Upper lobe of right lung (tissue), 1 donor: ENCODE measurements at places on chromosomes 1 and 21. TPM values are rescaled to one million over a fixed set of nuclear protein-coding genes. Genes with fewer than 3 reads are reported as not detected.

DNA sequence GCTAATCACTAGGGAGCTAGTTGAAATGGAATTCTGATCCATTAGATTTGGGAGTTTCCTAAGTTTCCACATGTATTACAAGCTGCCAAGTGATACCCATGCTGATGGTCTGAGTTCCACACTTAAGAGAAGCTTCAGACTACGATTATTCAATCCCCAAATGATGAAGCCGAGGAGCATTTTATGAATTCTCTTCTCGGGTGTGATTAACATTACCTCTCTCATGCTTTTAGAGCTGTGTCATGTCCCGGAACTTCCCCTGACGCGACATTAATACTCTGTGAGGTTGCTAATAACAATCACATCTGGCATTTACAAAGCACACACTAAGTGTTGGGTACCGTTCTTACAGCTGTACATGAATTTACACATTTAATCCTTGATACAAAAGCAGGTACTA lies 63.0 kb downstream of the KCNJ15 start:
- DNase-seq, result no peak

GRCh38 chr1:32714277-32714676 lies 11.7 kb upstream of the SYNC start:
- DNase-seq, result no peak

DNA sequence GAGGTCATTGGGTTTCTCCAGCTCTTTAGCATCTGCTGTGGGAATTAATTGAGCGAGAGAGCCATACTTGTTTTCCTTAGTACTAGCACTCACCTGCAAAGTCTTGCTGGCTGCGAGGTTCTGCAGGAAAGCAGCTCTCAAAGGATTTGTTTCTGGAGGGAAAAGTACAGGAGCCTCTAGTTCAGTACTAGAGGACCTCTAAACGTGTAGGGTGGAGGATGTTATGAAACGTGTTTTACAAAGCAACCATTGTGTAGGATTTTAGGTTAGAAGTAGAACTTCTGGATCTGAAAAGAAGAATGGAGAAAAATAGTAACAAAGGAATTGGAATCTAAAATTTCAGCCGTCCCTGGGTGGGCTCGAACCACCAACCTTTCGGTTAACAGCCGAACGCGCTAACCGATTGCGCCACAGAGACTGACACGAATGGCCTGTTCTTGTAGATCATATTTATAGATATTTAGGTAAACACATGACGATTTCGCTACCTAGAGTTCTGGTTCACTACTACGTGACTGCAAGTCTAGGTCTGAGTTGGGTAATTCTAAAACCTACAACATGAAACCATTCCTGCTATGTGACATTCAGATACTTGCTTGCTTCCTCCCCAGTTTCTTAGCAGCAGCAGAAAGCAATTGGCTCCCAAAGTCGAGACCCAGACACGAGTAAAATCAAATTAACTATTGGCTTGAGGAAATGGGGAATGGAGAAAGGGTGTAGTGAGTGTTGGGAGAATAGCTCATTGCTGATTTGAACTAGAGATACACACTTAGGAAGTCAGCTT lies 60.2 kb upstream of the CFAP126 start:
- no peak for DNase-seq

DNA sequence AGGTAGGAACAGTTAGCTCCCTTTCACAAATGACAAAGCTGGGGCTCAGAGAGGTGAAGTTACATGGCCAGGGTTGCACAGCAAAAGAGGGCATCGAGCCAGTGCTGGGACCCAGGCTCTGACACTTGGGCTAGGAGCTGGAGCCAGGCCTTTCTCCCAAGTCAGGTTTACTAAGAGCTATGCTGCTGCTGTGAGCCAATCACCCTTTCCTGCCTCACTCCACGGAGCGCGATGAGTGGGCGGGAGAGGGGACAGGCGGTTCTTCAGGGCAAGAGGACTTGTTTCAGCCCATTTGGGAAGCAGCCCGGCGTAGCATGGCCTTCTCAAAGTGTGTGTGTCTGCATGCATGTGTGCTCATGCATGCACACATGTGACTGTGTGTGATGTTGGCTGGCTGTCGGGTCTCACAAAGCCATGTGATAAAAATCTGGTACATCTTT lies 10.6 kb downstream of the ID3 start:
- DNase-seq, result peak; percentile 79

DNA sequence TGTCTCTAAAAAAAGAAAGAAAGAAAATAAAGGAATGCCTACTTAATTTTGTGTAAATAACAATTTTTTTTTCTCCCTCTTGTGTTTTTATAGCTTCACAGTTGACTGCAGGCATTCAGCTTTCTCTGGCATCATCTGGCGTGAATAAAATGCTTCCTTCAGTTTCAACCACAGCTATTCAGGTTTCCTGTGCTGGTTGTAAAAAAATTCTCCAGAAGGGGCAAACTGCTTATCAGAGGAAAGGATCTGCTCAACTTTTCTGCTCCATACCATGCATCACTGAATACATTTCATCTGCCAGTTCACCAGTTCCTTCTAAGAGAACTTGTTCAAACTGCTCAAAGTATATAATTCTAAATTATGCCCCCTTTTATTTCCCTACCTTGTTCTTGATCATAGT lies 18.0 kb downstream of the ZMYM1 start:
- DNase-seq, result no peak

- DNase-seq, result no peak
Observed at GRCh38 chr1:246161626-246162025, 345.5 kb downstream of the SMYD3 start.

GRCh38 chr1:52913014-52913413 lies 8.5 kb downstream of the ECHDC2 start:
- no peak for DNase-seq

DNA sequence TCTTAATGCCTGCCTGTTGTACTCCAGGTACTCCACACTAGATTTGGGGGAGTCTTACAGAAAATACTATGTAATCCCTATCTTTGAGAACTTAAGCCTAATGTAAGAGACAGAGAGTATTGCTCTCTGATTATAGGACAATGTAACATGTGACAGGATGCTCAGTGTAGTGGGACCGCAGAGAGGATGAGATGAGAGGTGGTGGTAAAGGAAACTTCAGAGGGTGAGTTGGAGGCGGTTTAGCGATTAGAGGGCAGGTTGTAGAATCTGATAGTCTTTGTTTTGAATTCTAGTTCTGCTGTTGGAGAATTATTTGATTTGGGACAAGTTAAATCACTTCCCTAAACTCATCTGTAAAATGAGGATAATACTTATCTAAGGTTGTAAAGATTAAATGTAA lies 5.4 kb downstream of the SOAT1 start:
- no peak for DNase-seq

GRCh38 chr1:22753481-22753971 lies 42.9 kb downstream of the EPHB2 start:
- no peak for DNase-seq

DNA sequence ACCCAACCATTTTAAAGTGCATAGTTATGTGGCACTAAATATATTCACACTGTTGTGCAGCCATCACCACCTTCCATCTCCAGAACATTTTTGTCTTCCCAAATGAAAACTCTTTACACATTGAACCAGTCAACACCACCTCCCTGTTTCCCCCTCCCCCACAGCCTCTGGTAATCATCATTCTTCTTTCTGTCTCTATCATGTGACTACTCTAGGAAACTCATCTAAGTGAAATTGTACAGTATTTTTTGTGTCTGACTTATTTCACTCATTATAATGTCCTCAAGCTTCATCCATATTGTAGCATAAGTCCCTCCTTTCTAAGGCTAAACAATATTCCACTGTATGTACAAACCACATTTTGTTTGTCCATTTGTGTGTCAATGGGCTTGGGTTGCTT lies 128.0 kb downstream of the RUNX1 start:
- no peak for DNase-seq

- no peak for DNase-seq
Observed at GRCh38 chr1:210801501-210801900, 332.4 kb downstream of the KCNH1 start.

The CBR1 gene
- total RNA-seq, result 71.2 TPM

- DNase-seq, result no peak
Observed at GRCh38 chr21:41236352-41236973, 68.5 kb downstream of the BACE2 start.

The NMNAT2 gene
- total RNA-seq, result 0.38 TPM

GRCh38 chr1:77056525-77056924 lies 162.7 kb downstream of the PIGK start:
- DNase-seq, result no peak

GRCh38 chr21:31235671-31236450 lies 108.2 kb downstream of the TIAM1 start:
- DNase-seq, result no peak

The REN gene
- 0.81 TPM for total RNA-seq

DNA sequence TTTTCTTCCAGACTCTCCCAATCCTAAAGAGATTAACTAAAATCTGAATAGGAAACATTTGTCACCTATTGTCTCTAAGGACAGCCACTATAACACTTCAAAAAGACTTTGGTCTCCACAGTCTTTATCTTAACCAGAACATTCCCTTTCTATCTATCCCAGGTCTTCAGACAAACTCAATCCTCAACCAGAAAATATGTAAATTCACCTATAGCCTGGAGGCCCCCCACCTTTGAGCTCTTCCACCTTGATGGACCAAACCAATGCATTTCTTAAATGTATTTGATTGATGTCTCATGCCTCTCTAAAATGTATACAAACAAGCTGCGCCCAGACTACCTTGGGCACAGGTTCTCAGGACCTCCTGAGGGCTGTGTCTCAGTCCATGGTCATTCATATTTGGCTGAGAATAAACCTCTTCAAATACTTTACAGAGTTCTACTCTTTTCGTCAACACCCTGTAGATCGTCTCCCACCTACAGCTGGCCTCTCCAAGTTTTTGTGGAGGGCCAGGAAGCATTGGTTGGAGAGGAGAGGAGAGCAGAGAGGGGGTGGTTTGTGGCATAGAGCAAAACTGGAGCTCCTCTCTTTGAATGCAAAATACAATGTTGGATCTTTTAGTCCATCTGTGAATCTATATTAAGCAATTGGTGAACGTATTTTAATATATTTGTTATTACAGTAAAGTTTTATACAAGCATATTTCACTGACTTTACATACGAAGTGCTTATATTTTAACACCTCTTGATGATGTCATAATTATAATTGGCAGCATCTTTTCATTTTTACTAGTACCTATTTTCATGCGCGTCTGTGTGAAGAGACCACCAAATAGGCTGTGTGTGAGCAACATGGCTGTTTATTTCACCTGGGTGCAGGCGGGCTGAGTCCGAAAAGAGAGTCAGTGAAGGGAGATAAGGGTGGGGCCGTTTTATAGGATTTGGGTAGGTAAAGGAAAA lies 230.7 kb upstream of the DUSP10 start:
- DNase-seq, result no peak

DNA sequence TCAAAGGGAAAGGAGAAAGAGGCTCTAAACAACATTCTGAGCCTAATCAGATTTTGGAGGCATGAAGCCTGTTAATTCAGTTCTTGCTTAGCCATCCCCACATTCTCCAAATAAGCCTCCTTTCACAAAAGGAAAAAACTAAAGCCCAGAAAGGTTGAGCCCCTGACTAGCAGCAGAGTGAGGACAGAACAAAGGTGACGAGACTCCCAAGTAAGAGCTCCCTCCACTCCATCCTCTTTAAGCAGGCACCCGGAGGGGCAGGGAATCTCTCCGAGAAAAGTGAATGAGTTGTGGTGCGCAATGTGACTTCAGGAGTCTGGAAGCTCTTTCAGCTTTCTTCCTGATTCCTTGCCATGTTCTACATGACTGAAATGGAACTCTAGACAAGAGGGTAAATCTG lies 43.4 kb upstream of the MYBPHL start:
- no peak for DNase-seq

DNA sequence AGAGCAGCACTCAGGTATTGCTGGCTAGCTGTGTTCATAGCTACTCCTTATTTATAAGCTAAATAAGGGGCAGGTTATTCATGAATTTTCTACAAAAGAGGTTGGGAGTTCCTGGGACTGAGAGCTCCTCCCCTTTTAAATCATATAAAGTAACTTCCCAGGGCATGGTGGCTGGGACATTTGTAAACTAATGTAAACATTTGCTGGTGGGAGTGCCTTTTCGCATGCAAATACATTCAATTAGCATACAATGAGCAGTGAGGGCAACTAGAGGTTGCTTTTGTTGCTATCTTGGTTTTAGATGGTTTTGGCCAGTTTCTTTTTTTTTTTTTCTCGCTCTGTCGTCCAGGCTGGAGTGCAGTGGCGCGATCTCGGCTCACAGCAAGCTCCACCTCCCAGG lies 43.4 kb downstream of the GNPAT start:
- DNase-seq, result no peak

DNA sequence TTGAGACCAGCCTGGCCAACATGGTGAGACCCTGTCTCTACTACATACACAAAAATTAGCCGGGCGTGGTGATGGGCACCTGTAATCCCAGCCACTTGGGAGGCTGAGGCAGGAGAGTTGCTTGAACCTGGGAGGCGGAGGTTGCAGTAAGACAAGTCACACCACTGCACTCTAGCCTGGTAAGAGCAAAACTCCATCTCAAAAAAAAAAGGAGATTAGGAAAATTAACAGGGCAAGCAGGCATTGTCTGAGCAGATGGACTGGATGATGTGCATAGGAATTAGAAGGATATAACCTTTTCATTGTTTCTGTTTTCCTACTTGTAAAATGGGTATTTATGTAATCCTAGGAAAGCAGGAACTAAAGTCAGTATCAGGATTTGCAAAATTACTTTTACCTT lies 15.6 kb downstream of the TARDBP start:
- no peak for DNase-seq

GRCh38 chr1:65163201-65163805 lies 15.3 kb downstream of the AK4 start:
- no peak for DNase-seq

The CFAP107 gene
- not detected for total RNA-seq

DNA sequence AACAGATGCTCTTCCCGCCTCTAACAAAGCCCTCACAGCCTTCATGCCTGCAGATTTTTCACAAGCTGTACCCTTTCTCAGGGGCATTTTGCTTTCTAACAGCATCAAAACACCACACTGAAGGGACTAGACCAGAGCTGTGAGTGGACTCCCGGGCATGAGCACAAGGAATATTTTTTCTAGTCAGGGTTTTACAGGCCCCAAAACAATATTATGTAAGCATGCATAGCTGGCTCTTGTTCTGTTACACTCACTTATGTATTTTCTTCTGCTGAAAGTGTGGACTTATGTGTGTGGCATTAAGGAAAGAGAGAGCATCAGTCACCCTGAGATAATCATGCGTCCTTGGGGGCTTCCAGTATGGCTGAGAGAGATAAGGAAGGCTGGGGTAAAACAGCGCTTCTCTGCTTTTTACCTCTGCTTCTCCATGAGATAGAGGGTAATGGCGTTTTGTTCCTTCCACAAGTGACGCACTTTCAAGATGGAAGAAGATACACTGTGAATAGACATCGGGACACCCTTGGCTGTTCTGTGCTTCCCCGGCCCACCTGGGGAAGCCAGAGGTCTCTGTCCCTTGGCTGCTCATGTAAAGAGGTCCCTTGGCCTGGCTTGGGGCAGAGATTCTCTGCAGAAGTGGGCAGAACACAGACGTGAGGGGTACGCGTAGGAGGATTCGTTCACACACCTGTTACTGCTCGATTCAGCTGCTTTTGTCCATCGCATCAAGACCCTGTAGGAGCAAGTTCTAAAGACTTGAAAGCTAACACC lies 266.7 kb upstream of the RAB4A start:
- no peak for DNase-seq

The RRP1B gene
- total RNA-seq, result 18.4 TPM

The LRRC71 gene
- total RNA-seq, result 0.26 TPM

- DNase-seq, result no peak
Observed at GRCh38 chr1:178457651-178458050, 39.1 kb downstream of the CLEC20A start.
